ENCODE measurements at places on chromosomes 16 and 17.

DNA sequence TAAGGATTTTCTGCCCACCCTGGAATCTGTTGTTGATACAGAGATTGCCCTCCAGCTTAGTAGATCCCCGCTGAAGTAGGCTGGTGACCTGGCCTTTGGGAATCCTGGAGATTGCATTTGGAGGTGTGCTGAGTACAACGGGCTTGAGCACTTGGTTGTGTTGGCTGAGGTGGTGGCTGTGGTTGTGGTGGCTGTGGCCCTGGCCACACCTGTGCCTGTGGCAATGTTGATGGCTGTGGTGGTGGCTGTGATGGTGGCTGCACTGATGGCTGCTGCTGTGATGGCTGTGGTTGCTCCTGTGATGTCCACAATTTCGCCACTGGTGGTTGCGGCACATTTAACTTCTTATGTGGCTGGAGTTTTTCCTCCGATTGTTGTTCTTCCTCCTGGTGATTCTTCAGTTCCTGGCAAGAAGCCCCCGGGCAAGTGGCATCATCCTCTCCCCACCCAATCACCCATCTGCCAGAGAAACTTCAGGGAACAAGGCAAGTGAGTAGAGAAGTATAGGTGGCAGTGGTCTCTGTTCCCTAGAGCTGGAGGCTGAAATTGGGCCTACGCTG lies 4.2 kb downstream of the CCDC200 start:
- DNase-seq: no peak

- DNase-seq: no peak
These were observed 154.0 kb upstream of the HSBP1 start for GRCh38 chr16:83653785-83654184.

DNA sequence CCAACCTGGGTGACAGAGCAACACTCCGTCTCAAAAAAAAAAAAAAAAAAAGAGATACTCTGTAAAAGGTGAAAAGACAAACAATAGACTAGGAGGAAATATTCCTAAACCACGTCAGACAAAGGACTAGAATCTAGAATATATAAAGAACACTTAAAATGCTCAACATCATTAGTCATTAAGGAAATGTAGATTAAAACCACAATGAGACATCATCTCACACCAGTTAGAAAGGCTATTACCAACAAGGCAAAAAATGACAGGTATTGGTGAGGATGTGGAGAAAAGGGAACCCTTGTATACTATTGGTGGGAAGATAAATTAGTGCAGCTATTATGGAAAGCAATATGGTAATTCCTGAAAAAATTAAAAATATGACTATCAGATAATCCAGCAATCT lies 903.1 kb upstream of the SOX9 start:
- no peak for DNase-seq

DNA sequence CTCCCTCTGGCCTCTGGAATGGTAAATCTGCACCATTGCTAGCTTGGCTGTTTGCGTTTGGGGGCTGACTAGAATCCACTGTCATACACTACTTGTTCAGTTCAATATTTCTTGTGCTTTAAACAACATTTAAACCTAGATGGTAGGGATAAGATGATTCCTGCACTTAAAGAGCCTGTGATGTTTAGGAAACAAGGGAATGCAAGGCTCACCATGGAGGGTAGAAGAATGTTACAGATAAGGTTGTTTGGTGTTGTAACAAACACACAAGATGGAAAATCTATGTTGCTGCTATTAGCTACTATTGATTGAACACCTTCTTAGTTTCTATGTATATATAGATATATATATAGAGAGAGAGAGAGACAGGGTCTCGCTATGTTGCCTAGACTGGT lies 31.4 kb downstream of the YPEL2 start:
- no peak for DNase-seq

- no peak for DNase-seq
These were observed 111.1 kb downstream of the GAS7 start for GRCh38 chr17:10087355-10087754.

GRCh38 chr17:40307001-40307730 lies 1.8 kb upstream of the RARA start:
- peak; percentile 82 for DNase-seq

GRCh38 chr17:4634976-4635375 lies 6.5 kb downstream of the ALOX15 start:
- DNase-seq: no peak
